ENCODE measurements at places on chromosomes 3 and 15.

DNA sequence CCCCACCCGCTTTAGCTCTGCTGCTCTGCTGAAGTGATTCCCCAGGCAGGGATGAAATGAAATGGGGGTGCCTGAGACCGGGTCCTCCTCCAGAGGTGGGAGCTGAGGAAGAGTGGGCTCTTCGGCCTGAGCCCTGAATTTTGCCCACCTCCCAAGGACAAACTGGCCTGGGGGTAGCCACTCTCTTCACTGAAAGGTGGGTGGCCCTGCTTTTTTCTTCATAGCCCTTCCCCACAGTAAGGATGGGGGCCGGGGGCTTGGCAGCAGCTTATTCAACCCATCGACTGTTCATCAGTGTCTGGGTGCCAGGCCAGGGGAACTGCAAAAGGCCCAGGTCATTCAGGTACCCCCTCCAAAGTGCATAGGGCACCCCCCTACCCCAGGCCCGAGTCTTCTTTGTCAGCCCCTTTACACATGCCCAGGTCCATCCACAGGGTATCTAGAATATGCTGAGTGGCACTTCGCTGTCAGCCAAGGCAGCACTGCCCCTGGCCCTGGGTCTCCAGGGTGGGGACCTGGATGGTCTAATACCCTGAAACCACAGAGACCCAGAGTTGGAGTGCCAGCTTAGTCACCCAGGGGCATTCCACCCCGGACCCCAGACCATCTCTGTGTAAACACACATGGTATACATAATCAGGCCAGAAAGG lies 7.9 kb downstream of the SCN5A start:
- no peak for DNase-seq

DNA sequence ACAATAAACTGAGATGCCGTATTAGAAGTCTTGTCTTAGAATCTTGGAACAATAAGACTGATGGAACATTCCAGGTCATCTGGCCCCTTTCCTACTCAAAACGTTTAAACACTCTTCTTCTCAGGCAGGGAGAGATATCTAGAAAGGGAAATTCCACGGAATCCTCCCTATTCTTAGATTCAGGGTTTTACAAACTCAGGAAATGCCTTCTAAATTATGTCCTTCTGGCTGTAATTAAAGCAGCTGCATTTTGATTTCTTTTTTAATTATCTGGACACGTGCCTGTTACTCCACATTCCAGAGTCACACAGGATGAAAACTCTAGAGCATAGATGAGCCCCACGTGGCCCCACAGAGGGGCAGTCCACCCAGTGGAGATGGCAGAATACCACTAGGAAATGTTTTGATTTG lies 41.5 kb upstream of the MTMR10 start:
- DNase-seq: no peak

DNA sequence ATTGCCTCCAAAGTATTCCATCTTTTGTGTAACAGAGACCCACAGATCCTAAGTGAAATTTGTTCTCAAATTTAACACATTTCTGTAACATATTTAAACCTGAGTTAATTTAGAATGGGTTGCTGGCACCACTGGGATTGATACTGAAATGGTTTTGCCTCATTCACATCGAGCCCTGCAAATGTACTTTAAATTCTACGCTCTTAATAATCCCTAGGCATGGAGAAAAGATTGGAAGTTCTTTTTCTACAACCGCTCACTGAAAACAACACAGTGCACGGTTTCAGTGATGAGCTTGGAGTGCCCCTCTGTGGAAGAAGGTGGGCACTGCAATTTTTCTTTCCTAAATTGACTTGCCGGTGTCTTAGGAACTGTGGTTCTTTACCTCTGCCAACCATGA lies 109.9 kb upstream of the ATP11B start:
- DNase-seq: peak; percentile 23

DNA sequence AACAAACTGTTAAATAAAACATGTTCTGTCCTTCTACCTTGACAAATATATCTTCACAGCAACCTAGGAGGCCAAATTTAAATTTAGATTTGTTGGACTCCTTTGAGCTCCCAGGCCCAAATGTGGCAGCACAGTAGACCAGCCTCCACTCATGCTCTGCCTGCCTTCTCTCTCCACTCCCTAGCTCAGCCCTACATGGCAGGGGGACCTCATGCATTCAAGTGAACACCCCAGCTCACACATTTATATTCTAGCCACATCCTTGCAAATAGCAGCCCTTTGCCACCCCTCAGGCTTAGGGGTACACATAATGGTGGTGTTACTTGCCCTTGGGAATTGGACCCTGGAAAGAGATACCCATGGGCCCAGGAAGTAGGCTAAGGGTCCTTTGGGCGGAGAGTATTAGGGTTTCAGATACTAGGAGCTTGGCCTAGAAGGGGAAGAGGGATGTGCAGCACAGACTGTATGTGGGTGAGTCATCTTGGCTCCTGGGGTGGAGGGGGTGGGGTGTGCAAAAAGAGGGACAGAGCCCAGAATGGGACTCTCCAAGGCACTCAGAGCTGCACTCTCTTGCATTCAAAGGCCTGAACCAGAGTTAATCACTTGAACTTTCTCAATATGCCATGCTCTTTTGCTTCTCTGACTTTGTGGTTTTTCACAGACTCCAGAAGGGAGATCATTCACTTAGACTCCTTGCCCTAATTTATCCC lies 268.4 kb upstream of the ROPN1 start:
- DNase-seq: peak; percentile 51

- DNase-seq: no peak
These were observed 28.1 kb downstream of the ARHGEF26 start for GRCh38 chr3:154149286-154149685.

- no peak for DNase-seq
These were observed 564.9 kb upstream of the ZNF385D start for GRCh38 chr3:22315925-22316324.

DNA sequence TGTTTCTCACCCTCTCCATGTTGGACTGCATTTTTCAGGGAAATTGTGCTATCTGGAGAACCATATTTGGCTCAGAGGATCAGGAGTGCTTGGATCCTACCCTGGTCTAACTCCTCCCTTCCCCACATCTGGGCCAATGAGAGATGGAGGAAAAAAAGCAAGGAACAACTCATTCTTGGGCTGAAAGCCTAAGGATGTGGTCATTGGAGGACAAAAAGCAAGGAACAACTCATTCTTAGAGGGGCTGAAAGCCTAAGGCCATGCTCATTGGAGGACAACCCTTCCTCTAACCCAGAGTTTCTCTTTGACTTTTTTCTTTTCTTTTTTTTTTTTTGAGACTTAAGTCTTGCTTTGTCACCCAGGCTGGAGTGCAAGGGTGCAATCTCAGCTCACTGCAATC lies 48.6 kb upstream of the CHRNB4 start:
- no peak for DNase-seq

DNA sequence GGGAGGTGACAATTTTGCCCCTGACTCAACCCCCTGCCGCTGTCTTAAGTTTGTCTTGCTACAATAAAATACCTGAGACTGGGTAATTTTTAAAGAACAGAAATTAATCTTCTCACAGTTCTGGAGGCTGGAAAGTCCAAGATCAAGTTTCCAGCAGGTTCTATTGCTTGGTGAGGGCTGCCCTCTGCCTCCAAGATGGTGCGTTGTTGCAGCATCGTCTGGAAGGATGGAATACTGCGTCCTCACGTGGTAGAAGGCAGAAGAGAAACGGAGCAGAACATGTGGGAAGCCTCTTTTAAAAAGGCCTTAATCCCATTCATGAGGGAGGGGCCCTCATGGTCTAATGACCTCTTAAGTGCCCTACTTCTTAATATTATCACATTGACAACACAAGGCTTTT lies 87.3 kb upstream of the SNTN start:
- no peak for DNase-seq

- no peak for DNase-seq
These were observed 404.3 kb downstream of the AGBL1 start for GRCh38 chr15:86483936-86484335.

DNA sequence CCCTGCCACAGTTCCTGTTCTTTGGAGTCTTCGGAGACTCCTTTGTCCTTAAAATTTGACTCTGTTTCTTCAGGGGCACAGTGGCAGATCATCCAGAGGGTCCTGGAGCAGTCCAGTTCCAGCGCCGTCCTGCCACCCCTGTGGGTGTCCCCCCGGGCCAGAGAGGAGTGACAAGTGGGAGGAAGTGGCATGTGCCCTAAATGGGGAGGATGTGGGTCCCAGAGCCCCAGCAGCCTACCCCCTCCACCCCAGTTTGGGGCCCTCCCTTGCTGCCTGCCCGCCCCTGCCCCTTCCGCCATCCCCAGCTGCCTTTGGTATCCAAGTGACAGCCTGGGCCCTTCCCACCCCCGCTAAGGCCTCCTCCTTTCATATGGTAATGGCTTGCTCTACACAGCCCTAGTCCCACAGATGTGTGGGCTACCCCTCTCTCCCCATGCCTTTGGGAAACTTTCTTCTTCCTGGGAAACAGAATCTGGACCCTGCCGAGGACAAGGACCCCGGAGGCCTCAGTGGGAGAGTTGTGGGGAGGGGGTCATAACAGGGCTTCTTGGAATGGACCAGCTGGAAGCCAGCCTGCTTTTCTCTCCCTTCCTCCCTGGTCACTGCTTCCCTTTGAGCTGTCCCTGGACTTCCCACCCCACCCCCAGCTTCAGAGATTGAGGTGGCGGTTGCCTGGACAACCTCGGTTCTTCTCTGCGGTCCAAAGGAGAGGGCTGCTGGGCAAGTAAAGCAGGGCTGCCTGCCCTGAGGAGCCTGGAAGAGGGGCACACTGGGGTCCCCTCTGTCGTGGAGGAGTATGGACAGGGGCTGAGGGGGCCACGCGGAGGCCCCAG lies 43.2 kb downstream of the KLHL25 start:
- no peak for DNase-seq

GRCh38 chr3:77915336-77915735 lies 875.4 kb downstream of the ROBO2 start:
- DNase-seq: peak; percentile 39

DNA sequence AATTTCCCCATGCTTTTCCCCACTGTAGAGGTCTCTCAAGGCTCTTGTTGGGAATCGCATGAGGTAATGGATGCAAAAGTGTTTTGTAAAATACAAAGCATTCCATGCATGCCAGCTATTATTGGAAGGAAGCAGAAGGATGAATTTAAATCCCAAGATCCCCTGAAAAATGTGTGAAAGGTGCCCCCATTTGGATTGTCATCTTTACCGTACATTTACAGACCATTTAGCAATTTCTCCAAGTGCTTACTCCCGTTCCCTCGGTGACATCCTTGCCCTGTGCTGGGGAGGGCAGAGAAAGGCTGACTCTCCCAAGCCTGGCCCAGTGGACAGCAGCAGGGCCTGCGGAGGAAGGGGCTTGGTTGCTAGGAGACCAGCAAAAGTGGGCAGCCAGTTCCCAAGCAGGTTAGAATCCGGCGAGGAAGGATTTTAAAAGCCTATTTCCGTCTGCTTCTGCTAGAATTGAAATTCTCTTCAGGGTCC lies 31.1 kb upstream of the NEO1 start:
- no peak for DNase-seq

- DNase-seq: peak; percentile 66
These were observed at the start of gene FAM240A for GRCh38 chr3:46612324-46612723. Gene FAM240A (plus strand): TSS chr3:46612525. CDS start chr3:46612684, 159 bp downstream.

DNA sequence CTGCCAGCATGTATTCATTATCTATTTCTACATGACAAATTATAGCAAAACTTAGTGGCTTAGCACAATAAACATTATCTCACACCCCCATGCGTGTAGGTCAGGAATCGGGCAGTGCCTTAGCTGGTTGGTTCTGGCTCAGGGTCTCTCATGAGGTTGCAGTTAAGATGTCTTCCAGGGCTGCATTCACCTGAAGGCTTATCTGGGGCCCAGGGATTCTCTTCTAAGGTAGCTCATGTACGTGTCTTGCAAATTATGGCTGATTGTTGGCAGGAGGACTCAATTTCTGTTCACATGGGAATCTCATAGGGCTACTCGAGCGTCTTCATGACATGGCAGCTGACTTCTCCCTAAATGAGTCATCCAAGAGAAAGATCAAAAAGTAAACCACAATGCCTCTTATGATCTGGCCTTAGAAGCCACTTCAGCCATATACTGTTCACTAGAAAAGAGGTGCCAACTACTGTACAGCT lies 42.9 kb upstream of the TSC22D2 start:
- no peak for DNase-seq

GRCh38 chr3:114128231-114128630 lies 50.6 kb downstream of the DRD3 start:
- DNase-seq: no peak

DNA sequence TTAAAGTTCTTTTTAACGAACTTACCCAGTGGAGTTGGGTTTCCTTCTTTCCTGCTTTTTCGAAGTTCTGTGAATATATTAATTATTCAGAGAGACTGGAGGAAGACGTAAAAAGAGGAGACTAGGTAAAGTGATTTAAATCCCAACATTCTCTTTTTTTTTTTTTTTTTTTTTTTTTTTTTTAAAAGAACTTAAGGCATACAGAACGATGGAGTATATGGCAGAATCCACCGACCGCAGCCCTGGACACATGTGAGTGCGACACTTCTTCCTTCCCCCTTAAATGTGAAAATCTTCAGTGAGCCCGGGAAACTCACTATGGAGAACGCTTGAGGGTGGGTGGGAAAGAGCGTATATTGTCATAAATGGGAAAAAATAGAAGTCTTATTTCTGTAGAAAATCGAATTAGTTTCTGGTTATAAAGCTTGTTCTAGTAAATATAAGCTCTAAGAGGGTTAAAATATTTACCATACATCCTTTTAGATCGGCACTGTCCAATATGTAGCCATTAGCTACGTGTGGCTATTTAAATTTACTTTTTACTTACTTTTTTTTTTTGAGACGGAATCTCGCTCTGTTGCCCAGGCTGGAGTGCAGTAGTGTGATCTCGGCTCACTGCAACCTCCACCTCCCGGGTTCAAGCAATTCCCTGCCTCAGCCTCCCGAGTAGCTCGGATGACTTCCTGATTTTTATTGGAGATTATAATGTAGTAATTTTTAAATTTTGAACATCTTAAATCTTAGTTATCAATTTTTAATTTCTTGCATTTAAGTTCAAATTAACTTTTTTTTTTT lies 892 bp downstream of the NMD3 start:
- no peak for DNase-seq

DNA sequence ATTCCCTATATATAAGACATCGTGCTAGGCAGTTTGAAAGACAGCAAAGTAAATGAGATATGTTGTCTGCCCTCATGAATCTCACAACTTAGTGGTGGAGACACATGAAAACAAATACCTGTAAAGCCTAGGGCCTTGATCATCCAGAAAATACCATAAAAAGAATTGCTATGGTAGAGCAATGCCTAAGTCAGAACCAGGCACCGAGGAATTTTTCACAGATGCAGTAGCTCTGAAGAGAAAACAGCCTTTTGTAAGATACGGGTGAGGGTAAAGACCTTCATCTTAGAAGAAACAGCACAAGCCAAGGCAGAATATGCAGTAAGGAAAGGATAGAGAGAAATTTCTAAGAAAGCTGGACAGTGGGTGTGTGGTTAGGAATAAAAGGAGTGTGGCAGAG lies 36.1 kb downstream of the CD200R1L start:
- DNase-seq: no peak

GRCh38 chr3:2802429-2802828 lies 307.7 kb downstream of the IL5RA start:
- no peak for DNase-seq

DNA sequence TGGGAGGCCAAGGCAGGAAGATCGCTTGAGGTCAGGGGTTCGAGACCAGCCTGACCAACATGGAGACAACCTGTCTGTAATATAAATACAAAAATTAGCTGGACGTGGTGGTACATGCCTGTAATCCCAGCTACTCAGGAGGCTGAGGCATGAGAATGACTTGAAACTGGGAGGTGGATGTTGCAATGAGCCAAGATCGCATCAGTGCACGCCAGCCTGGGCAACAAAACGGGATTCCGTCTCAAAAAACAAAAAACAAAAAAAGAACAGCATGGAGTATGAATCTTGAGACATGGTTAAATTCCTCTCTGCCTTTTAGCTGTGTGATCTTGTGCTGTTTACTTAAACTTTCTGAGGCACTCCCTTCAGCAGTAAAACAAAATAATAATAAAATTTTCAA lies 244.9 kb downstream of the FGF12 start:
- no peak for DNase-seq

Measured in epithelial cell of proximal tubule (primary cell).